ENCODE measurements at places on chromosomes 2 and 18.

GRCh38 chr2:227653419-227653818 lies 13.2 kb upstream of the SCYGR5 start:
- no peak for DNase-seq

DNA sequence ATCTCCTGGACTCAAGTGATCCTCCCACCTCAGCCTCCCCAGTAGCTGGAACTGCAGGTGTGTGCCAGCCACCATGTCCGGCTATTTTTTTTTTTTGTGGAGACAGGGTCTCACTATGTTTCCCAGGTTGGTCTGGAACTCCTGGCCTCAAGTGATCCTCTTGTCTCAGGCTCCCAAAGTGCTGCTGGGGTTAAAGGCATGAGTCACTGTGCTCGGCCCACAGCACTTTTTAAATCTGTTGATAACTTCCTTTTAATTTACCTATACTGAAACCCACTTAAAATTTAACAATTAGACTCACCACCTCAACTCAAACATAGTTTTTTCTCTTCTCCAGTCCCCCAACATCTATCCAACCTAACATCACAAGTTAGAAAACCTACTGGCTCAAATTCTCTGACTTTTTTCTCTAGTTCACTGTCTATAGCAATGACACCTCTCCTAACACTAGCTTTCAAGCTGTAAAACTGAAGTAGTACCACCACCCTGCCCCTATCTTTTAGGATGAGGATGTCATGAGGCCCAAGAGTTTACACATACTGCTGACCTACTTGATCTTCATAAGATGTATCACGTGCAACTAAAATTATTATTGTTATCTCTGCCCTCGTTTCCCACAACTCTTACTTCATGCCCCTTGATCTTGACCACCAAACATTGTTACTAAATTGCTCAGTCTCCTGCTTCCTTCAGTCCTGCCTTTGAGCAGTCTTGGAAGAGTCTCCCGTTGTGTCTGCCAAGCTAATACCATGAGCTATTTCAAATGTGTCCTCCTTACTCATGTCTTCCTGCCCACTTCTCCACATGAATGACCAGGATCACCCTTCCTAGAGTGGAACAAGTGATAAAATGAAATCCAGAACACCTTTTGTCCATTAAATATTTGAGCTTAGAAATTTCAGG lies 142.3 kb upstream of the ZFP36L2 start:
- DNase-seq, result no peak

DNA sequence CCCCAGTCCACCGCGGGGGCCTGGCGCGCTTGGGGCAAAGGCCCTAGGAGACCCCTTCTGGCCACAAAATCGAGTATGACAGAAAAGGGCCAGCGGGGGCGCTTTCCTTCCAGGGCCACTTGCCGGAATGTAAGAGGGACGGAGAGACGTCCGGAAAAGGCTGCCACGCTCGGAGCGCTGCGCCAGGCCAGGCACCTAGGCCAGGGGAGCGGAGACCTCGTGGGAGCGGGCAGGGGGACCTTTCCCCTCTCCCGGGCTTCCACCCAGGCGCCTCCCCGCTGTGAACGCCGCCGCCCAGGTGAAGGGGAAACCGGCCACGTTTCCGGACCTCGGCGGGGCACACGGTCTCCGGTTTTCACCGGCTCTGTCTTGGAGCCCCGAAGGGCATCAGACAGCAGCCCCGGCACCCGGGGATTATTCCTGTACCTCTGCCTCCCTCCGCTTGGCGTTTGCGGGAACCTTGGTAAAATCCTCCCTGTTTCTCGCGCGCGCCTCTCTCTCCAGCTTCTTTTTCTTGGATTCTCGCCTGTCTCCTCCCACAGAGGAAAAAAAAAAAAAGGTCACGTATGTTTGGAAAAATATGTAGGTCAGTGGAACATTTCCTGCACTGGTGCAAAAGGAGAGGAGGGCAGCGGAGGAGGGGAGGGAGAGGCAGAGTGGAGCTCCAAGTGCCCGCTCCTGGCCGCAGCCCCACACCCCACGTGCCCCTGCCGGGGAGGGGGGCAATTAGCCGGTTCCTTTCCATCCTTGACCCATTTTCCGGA lies 1.2 kb upstream of the NPAS2 start:
- DNase-seq, result no peak

- no peak for DNase-seq
Measured at GRCh38 chr2:216493334-216493685, 5.3 kb upstream of the RPL37A start.

- DNase-seq, result no peak
Measured at GRCh38 chr2:24352664-24353063, 7.7 kb downstream of the ITSN2 start.

DNA sequence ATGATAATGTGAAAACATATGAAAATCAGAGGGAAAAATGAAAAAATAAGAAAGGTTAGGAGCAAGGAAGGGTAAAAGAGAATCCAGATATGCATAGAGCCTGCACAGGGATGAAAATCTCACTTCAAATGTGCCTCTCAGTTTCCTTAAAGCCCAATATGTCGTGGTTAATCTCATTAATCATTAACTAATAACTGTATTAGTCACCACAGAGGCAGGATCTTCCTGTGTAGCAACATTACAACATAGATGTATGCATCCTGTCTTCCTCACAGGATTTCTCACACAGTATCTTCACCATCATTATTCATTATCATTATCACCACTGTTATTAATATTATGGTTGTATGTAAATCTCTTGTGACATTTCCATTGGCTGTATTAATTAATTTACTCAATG lies 361.2 kb upstream of the SOX11 start:
- no peak for DNase-seq

GRCh38 chr2:106885971-106886915 lies at the start of gene ST6GAL2:
ST6GAL2 (minus strand) TSS chr2:106886167; CDS start chr2:106843977, 42,190 bp downstream.
- DNase-seq, result no peak

DNA sequence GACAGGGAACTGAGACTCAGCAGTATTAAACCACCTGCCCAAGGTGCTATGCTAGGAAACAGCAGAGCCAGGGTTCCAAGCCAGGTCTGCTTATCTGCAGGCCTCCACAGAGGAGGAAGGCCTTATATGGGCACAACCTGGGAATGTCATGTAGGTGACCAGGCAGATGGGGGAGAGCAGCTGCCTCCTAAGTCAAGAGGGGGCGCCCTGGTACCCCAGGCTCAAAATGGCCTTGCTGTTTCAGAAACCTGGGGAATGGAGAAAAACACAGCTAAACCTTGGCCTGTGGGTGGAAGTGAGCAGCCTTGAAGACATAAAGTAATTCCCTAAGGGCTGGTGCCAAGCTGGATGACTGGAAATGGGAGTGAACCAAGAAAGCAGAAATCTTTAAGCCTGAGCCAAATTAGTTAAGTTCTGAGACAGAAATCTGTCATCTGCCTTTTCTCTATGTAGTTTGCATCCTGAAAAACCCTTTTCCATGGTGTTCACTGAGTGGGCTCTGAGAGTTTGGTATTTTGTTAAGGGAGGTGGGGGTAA lies 79.1 kb downstream of the MAPK4 start:
- DNase-seq, result no peak

DNA sequence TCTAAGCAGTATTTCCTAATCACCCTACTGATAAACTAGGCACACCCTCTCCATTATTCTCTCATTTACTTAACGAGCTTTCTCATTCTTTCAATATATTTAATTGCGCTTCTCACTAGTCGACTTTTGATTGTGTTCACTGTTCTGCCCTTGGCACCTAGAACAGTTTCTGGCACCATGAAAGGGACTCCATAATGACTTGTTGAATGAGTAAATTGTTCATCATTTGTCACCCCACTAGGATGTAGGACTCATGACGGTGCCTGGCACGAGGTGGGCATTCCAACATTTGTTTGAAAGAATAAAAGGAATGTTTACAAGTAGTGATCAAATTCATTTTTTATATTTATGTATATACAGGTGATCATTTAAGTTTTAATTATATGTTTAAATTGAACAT lies 123.7 kb downstream of the DIS3L2 start:
- DNase-seq, result no peak

DNA sequence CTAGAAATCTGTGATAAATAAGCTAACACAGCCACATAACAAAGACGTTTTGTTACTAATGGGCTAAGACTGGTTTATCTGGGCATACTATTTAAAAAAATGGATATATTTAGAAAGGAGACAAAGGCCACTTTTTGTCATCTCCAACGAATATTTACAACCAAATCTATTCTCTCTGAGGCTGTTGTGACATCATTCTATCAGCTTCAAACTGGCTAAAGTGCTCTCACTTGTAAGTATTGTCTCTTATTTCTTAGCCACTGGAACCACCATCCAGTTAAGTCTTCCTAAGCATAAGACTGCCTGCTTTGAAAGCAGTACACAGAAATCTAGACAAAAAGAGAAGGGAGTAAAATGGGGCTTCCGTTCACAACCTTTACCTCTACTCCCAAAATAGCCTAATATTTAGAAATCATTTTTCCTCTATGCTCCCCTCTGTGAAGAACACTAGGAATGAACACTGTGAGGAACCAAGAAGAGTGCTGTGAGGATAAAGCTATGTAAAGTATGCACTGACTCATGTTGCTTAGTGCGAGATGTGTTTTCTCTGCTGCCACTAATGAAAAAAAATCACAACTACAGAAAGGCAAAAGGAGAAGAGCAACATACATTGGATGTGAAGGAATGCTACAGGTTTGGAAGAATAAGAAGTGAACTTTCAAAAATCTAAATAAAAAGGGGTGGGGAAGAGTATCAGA lies 264.1 kb downstream of the EXOC6B start:
- no peak for DNase-seq

GRCh38 chr2:4219571-4219970 lies 516.2 kb downstream of the DCDC2C start:
- DNase-seq, result no peak

DNA sequence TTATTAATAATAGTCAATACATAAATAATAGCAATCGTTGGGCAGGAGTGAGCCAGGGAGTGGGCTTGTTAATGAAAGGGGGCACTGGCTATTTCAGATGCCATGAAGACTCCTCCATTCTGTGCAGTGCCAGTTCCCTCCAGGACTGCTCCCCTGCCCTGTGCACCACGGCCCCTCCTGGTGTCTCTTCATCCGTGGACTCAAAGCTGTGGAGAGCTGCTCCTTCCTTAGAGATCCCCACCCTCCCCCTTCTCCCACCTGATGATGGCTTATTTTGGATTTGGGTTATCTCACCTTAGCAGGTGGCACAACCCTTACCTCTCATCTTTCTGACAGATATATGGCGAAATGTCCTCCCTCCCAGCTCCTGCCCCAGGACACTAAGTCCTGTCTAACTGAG lies 3.1 kb upstream of the CELF4 start:
- DNase-seq, result no peak

DNA sequence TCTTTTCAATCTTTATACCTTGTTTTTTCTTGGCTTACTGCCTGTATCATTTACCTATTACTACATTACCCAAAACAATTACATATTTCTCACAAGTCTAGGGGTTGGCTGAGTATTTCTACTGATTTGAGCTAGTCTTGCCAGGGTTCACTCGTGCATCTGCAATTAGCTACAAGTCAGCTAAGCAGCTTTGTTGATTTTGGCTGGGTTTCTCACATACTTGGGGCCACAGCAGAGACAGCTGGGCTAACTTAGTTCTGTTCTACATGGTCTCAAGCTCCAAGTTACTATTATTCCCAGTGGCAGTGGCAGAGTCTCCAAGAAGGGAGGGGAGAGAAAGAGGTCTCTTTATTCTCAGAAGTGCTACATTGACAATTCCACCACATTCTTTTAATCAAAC lies 54.7 kb upstream of the SP5 start:
- no peak for DNase-seq

- no peak for DNase-seq
Measured at GRCh38 chr18:29078273-29078672, 901.3 kb upstream of the CDH2 start.

GRCh38 chr2:228507870-228508269 lies 326.4 kb upstream of the SPHKAP start:
- no peak for DNase-seq

DNA sequence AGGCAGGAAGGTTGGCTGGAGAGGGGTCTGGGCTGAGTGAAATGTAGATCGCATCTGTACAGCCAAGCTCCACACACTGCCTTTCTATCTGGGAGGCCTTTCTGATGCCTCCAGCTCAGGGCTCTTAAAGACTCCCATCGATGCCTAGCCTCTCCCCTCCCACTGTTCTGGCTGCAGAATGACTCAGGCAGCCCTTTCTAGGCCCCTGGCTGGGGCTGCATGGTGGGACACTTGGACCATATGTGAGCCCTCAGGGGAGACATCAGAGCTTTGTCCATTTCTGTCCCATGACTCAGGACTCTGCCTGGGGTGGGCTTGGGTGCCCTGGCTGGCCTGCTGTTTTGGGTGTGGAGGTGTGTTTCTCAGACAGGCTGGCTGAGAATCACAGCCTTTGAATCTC lies 101.3 kb downstream of the CELF4 start:
- no peak for DNase-seq

DNA sequence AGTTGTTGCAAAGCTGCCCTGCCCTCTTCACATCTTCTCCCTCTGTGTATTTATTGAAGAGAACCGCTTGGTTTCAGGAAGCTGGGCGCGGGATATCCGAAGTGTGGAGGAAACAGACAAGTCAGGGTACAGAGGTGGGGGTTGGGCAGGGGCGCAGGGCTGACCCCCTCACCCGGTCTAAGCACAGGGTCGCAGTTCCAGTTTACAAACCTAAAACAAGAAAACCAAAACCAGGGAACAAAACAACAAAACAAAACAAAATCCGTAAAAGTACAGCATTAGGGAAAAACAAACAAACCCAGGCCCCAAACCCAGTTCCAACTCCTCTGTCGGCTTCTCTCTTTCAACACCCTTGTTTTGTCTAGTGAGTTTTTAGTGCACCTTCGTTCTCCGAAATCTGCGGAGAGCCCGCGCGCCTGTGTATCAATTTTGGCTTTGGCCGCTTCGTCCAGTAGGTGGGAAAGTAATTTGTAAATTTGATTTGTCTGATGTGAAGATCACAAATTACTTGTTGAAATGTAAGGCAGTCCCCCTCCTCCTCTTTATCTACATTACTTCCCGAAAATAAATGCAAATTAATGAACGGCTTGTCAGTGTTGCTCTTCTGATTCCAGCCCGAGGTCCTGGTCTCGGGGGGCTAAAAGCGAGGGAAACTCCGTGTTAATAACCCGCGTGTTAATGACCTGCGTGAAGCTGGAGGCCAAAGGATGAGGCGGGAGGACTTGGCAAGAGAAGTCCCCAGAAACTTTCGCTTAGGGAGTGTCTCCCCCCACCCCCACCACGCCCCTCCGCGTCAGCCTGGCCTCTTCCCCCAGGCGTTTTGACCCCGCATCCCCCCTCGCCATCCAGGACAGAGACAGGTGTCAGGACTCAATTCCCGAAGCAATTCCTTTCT lies 6.9 kb downstream of the OTX1 start:
- no peak for DNase-seq

DNA sequence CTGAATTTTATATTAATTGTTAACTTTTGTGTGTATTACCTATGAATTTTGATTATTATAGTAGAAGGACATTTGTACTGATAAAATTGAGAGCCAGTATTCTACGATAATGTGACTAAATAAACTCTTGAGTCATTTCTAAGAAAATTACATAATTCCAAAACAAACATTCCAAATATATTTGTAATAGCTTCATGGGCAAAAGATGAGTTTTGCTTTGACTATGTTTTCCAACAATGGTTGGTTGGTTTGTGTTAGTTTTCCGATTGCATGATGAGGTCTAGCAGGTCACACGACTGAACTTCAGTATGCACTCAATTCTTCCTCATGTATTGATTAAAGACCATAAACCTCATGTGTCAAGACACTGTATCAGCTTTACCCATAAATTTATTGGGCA lies 71.7 kb upstream of the WDR75 start:
- DNase-seq, result no peak

All from GM12864 (cell line).